Lung (tissue), 17 donors: ENCODE measurements at places on chromosomes 7 and 10. TPM values are rescaled to one million over a fixed set of nuclear protein-coding genes. Genes with fewer than 3 reads are reported as not detected.

Gene PAPOLB
- 0.01 TPM for polyA plus RNA-seq

Gene TMEM229A
- not detected for polyA plus RNA-seq

Gene ZNF488
- 0.47 TPM for polyA plus RNA-seq

Gene PLEKHS1
- polyA plus RNA-seq = 9.3 TPM

Gene GIMAP1
- 10.0 TPM for polyA plus RNA-seq

Gene TRIM50
- polyA plus RNA-seq = 0.02 TPM

Gene ARL4A
- 34.4 TPM for polyA plus RNA-seq

Gene ARHGEF35
- polyA plus RNA-seq = 8.4 TPM

Gene PHF14
- 12.9 TPM for polyA plus RNA-seq

Gene ZP3
- polyA plus RNA-seq = 1.6 TPM

Gene SNCG
- polyA plus RNA-seq = 5.5 TPM

Gene CPVL
- 34.8 TPM for polyA plus RNA-seq

Gene DGKB
- polyA plus RNA-seq = under 0.01 TPM

GRCh38 chr10:47309408-47310089 lies 9.6 kb downstream of the GDF10 start:
- DNase-seq = no peak

DNA sequence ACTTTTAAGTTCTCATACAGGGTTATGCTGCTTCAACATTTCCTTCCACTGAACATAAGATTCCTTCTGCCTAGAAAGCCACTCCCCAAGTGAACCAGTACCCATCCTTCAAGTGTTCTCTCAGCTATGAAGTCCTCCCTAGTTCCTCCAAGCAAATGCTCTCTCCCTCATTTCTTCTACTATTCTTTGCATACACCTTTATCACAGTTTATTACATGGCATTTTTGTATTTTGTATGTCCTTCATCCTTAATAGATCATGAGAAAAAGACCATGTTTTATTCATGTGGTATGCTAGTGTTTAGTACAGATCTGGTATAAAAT lies 1.9 kb downstream of the SYPL1 start:
- peak; percentile 10 for DNase-seq

DNA sequence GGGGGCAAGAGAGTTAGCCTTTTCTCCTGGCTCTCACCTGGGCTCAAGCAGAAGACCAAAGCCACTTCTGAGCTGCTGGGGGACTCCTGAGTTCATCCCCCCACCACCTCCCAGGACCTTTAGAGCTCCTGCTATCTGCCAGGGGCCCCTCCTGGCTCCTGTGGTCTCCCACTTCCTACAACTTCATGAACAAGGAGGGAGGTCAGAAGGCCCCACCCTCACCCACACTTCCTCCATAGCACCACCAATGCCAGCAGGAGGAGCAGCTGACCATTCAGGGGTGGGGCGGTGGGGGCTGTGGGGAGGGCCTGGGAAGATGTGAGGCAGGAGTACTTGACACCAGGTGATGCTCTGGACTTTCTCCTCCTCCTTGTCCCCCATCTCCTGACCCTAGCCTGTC lies 32.6 kb upstream of the ADCYAP1R1 start:
- DNase-seq = no peak

DNA sequence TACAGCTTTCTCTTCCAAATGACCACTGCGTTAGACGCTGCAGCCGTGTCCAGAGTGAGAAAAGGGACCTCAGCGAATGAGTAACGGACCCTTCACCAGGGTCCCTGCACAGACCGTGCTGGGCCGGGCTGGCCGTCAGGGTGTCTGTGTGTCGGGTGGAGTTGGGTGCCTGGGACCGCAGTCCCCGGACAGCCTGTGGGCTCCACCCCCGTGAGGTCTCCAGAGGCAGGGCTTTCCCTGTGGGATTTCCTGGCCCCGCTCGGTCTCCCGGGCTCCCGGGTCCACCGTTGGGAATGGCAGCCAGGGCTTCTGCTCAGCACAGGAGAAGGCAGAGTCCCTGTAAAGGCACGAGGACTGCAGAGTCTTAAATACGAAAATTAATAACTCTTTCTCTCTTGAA lies 509.7 kb downstream of the TCERG1L start:
- DNase-seq = no peak

DNA sequence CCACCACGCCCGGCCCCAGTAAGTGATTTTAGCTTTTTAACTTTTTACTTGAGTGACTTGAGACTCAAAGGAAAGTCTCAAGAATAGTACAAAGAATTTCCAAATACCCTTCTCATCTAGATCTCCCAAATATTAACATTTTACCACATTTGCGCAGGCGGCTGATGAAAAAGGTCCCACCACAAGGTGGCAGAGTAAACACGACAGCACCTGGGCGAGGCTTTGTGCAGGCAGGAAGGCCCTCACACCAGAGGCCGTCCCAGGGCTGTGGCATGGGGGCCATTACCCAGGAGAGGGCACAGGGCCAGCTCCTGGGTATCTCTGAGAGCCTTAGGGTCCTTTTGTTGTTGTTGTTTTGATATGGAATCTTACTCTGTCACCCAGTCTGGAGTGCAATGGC lies 50.0 kb upstream of the WIPI2 start:
- DNase-seq = peak; percentile 11

GRCh38 chr7:121286742-121287734 lies 41.8 kb upstream of the WNT16 start:
- no peak for DNase-seq

- DNase-seq = peak; percentile 63
These were observed 13.0 kb upstream of the WIPI2 start for GRCh38 chr7:5177060-5177459.

- no peak for DNase-seq
These were observed 162.6 kb downstream of the CELF2 start for GRCh38 chr10:11180228-11180627.

GRCh38 chr10:63708421-63708820 lies 187.2 kb downstream of the REEP3 start:
- DNase-seq = no peak

DNA sequence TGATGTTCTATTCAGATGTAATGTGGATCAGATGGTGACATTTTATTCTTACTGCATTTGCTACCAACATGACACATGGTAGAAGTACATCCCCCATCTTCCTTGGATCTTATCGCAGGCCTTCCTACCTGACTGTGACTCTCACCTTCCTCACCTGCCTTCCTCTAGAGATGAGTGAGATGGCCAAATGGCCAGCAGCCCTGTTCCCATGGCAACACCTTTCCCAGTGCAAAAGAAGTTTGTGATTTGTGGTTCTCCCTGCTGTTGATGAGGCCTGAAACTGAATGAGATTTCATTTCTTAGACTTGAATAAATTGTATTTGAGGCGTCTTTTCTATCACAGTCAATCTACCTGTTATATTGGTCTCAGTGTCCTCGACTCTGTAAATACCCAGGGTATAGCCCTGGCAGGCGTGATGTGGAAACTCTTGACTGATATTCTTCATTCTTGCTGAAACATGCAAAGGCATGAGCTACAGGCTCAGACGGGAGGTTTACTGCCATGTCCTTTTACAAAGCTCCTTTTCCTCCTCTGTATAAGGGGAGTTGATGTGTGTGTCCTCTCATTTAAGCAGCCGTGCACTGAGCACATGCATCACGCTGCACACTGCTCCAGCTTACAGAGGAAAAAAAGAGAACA lies 440.7 kb upstream of the AKR1E2 start:
- no peak for DNase-seq

DNA sequence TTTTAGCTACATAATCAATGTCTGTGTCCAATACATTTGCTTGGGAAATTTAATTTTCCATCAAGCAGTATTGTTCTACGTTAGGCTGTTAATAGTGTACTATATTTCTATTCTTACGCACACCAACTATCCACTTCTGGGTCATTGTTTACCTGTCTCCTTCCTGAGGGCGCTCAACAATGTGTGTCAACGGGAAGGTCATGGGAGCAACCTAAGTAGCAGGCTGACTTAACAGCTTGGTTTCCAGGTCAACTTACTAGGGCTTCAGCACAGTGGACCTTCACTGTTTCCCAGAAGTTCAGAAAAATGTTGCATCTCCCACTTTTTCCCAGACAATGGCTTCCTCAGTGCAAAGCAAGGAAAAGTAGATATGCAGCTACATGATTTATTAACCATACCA lies 13.7 kb downstream of the THSD7A start:
- peak; percentile 18 for DNase-seq

DNA sequence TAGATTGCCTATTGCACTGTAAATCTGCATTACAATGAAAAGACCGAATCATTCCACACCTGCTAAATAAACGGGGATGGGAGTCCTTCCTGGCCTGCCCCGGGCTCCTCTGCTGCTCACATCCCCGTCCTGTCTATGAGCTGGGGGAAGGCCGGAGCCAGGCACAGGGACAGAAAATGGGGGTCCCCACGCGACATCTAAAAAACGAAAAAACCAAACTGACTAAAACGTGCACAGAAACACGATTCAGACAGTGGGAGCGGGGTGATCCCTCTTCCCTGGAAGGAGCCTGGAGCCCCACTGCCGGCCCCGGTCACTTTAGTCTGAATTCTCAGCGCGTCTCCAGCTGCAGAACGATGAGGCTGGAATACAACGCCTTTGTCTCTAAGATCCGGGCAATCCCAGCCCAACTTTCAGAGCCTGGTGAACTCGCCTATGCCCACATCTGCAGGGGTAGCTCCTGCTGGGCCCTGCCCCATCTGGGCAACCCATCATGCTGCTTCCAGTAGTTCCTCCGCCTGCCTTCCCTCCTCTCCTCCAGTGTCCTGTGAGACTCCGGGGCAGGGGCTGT lies 78.0 kb downstream of the ADARB2 start:
- DNase-seq = no peak

GRCh38 chr10:72250666-72251065 lies 23.1 kb upstream of the DDIT4 start:
- DNase-seq = peak; percentile 62

DNA sequence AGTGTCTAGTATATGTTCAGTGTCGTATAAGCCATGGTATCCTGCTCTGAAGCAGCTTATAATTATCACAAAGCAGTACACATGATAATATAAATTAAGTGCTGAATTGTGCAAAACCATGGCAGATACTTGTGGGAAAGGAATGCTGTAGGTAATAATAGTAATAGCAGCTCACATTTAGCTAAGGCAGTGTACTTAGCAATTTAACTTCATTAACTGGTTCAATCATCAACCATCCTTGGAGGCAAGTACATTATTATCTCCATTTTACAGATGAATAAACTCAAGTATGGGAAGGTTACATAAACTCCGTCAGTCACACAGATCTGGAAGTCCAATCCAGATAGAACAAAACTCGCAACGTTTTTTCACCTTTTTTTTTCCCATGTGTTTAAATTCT lies 21.6 kb upstream of the RNF148 start:
- DNase-seq = no peak

DNA sequence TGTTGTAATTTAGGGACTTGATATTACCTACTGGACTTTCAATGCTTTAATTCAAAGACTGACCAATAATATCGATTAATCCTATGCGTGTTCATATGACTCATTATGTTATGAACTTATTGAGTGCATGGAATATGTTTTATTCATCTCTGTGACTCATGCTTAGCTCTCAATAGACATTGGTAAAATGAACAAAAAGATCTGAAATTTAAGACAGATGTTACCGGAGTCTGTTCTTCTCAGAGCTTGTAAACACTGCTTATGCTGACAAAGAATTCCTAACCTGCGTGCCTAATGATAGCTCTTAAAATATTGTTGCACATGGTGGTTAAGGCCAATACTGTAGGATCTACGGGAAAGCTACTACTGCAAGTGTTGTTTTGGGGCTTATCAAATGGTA lies 131.5 kb upstream of the ACBD5 start:
- no peak for DNase-seq

DNA sequence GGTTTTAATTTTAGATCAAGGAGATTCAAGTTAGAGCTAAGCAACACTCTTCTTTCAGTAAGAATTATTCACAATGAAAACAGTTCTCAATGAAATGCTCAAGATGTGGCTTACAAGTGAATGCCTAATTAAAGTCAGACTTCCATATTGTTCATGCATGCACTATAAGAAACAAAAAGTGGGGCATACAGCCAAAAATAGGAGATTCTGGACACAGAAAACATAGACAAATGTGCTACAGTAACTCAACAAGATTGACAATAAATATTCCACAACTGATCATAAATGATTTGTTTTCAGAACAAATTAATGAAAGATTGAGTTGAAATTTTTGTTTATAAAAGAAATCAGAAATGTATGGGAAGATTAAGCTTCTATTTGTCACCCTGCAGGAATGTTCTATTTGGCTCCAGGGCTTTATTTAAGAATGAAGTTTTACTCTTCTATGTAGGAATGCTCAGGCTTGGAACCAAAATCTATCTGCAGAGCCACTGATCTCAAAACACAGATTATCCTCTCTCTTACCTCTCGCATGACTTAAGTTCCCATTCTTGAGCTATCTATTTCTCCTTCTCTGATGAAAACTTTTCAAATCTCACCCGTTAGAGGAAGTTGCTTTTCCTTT lies 89.0 kb upstream of the PIP4K2A start:
- DNase-seq = no peak

DNA sequence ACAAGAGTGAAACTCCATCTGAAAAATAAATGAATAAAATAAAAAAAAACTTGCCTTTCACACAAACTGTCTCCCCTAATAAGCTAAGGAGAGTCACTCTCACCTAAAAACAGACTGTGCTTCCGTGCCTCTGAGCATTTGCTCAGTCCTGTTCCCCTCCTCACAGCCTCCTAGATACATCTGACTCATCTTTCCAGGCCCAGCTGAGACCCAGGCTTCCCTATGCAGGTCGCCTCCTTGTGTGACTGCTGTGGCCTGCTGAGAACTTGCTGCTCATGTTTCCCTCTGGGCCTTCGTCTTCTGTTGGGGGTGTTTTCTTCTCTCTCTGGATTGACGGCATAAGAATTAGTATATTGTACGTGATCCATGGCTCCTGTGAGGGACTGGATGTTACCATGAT lies 777.7 kb downstream of the LRMDA start:
- DNase-seq = no peak

DNA sequence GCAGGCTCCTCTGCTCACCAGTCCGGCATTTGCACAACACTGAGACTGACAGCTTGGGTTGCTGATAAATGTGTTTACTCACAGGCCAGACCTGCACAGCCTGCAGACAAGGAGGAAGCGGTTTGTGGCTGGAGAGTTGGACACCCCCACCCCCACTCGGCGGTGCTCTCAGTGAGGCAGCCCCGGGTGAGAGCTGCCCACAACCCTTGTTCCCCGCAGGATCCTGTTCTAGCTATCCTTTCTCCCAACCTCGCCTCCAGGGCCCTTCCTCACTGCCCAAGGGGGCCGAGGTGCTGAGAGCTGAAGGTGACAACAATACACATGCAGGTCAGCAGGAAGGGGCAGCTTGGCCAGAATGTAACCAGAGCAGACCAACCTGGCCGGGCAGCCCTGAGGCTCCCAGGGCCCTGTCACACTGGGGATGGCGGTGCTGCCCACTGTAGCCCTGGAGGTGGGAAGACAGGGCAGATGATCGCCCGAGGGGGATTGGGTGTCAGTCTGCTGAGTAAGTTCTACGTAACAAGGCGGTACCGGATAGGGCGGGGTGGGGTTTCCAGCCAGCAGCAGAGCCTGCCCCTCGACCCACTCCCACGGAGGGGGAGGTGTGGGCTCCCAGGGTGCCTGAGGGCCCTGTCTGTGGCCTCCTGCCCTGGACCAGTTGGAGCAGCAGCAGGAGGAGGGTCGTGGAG lies 2.1 kb upstream of the ADAM8 start:
- DNase-seq = no peak
